ENCODE measurements at places on chromosomes 12 and 14.

DNA sequence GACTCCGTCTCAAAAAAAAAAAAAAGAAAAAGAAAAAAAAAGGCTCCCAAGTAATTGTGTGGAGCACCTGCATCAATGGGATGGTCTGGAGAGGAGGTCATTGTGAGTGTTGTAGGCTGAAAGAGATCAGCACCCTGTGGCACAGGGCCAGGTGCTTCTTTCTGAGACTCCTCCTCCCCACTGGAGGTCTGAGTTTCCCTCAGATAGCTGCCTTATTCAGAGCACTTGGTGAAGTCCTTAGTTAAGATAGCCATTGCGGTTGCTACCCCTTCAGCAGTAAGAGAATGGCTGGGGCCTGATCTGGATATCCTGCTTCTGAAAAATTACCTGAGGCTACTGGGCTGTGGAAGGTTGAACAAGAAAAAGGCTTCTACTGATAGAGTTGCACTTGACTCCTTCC is 69.8 kb downstream of the ANO6 start:
- no peak for DNase-seq

- DNase-seq: no peak
Observed at GRCh38 chr12:95237315-95237714, 19.7 kb downstream of the VEZT start.

- DNase-seq: no peak
Observed at GRCh38 chr12:50240792-50241114, 42.6 kb downstream of the LIMA1 start.

GRCh38 chr12:124684971-124685688 is 117.7 kb upstream of the NCOR2 start:
- no peak for DNase-seq

- DNase-seq: no peak
Observed at GRCh38 chr12:96368233-96368632, 32.0 kb downstream of the CDK17 start.

- no peak for DNase-seq
Observed at GRCh38 chr12:132517740-132518100, 27.8 kb downstream of the FBRSL1 start.
